ENCODE measurements at places on chromosomes 11 and 22.

DNA sequence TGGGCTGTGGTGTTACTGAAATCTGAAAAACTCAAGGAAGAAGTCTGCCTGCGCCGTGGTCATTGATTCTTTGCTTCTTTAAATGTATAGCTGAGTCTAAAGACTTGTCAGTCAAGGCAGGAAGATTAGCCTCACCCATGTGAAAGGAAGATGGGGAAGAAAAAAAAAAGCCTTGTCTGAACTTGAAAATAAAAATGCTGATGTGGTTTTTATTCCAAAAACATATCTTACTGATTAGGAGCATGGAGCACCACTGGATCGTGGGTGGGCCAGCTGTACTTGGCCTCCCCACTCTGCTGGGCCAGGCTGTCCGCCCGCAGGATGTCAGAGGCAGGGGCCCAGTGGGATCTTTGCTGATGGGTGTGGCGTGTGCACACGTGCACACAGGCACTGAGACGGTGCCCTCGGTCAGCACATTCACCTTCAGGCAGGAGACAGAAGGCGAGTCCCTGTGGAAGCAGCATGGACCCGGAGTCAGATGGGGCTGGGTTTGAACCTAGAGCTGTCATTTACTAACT lies 111.9 kb downstream of the WNT7B start:
- H3K27me3 ChIP-seq: peaks cover 65% of the 10 kb centered on the region
- DNase-seq: no peak
- peaks cover 19% of the 10 kb centered on the region for H3K36me3 ChIP-seq
- H3K4me3 ChIP-seq: no peak overlapping the region

- peaks cover 32% of the 10 kb centered on the region for H3K27me3 ChIP-seq
- no peaks in the 10 kb centered on the region for H3K4me1 ChIP-seq
These were observed 43.5 kb upstream of the KCNJ11 start for GRCh38 chr11:17432002-17432401.

DNA sequence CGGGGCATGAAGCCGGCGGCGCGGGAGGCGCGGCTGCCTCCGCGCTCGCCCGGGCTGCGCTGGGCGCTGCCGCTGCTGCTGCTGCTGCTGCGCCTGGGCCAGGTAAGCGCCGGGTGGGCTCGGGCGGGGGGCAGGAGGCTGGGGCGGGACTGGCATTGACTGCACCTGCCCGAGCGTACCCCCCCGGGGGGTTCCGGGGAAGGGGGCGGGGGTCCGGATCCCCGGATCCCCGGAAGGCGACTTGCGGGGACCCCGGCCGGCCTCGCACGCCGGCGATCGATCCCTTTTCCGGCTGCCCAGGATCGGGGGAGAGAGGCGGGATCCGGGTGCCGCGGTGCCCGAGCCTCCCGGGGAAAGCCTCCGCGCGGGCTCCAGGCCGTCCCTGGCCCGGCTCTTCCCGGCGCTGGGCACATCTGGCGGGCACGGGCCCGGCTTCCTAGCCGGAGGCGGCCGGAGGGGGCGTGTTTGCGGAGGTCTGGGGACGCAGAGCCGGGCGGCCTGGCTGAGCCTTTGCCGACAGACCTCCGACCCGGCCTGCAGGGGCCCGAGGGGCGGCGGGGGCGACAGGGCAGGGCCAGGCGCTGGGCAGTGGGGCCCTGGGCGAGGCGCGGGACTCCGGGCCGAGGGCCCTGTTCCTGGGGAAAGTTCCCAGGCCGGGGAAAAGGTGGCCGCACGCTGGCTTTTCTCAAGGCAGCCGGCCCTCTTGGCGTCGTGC lies 705 bp downstream of the PTPRJ start:
- H3K4me1 ChIP-seq: peaks cover 13% of the 10 kb centered on the region
- H3K27me3 ChIP-seq: no peaks in the 10 kb centered on the region
- peak; percentile 59 for DNase-seq
- peak overlapping the region; percentile 70 for H3K27ac ChIP-seq
- no peaks in the 10 kb centered on the region for H3K36me3 ChIP-seq

DNA sequence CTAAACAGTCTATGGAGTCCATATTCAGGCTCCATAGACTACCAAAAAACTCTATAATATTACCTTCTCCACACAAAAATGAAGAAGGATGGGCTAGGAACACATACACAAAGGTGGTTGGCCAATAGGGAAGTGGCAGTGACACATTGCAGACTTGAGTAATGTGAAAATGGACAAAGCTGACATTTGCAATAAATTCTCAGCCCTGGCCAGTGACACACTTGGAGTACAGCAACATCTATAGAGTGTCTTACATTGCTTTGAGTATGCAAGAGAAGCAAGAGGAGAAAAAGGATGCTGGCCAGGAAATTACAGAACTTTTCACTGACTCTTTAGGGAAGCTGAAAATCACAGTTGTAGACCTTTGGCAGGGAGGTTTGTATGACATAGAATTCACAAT lies 7.3 kb upstream of the OR52W1 start:
- H3K27me3 ChIP-seq: no peaks in the 10 kb centered on the region
- no peaks in the 10 kb centered on the region for H3K36me3 ChIP-seq
- H3K4me1 ChIP-seq: no peaks in the 10 kb centered on the region
- no peak for DNase-seq
- H3K4me3 ChIP-seq: no peak overlapping the region

DNA sequence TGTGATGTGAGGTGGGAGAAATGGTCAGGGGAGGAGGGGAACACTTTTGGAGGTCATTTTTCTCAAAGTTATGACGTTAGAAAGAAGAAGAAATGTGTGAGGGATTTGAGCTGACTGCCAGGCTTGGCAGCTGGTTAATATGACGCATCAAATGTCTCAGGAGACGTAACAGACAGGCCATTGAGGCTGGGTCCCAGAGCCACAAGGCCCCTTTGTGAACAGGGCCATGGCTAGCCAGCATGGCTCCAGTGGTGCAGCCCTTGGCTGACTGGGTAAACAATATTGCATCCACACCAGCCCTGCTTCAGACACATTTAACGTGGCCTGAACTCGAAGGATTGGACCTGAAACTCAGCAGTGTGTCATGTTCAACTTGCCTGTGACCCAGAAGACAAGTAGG lies 34.3 kb downstream of the AMOTL1 start:
- DNase-seq: no peak
- H3K36me3 ChIP-seq: peaks cover 83% of the 10 kb centered on the region
- H3K4me3 ChIP-seq: no peak overlapping the region

DNA sequence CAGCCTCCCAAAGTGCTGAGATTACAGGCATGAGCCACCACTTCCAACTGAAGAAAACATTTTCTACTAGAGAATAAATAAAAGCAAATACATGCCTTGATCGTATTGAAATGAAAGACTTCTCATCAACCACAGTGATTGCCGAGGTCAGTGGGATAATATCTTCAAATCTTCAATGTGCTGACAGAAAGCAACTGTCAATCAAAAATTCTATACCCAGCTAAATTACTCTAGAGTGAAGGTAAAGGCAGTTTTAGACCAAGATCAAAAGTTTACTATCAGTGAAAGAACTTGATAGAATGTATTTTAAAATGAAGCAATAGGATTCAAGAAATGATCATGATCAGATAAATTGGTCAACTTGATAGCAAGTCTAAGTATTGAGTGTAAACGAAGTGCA lies 130.6 kb downstream of the BRD1 start:
- no peaks in the 10 kb centered on the region for H3K4me1 ChIP-seq
- no peak overlapping the region for H3K4me3 ChIP-seq
- no peak for DNase-seq
- H3K27me3 ChIP-seq: no peaks in the 10 kb centered on the region
- H3K36me3 ChIP-seq: no peaks in the 10 kb centered on the region

DNA sequence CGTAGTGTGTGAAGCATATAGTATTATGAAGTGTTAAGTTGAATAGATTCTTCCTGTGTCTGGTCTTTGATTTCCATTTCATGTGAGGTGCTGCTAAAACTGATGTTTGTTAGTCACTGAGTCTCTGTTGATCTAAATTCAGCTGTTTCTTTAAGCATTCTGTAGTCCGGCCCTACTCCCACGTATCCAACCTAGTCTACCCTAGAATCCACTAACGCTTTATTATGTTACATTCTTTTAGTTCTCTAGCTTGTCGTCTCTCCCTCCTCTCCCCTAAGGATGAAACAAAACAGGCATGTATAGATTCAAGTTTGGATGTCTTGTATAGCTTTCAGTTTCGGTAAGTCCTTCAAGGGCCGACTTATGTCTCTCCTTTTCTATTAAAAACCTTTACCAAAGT lies 4.1 kb downstream of the WEE1 start:
- peaks cover 2% of the 10 kb centered on the region for H3K4me1 ChIP-seq

GRCh38 chr22:44814266-44815098 lies 62.1 kb downstream of the ARHGAP8 start:
- DNase-seq: no peak
- H3K4me1 ChIP-seq: no peaks in the 10 kb centered on the region
- H3K4me3 ChIP-seq: no peak overlapping the region
- no peak overlapping the region for H3K27ac ChIP-seq
- H3K36me3 ChIP-seq: no peaks in the 10 kb centered on the region
- H3K27me3 ChIP-seq: peaks cover 30% of the 10 kb centered on the region

GRCh38 chr22:43535336-43535735 lies 123.5 kb downstream of the MPPED1 start:
- H3K36me3 ChIP-seq: no peaks in the 10 kb centered on the region
- H3K4me1 ChIP-seq: no peaks in the 10 kb centered on the region
- no peak overlapping the region for H3K27ac ChIP-seq
- no peaks in the 10 kb centered on the region for H3K27me3 ChIP-seq
- DNase-seq: no peak

- no peak overlapping the region for H3K4me3 ChIP-seq
- H3K4me1 ChIP-seq: peaks cover 17% of the 10 kb centered on the region
- H3K27me3 ChIP-seq: no peaks in the 10 kb centered on the region
- H3K36me3 ChIP-seq: no peaks in the 10 kb centered on the region
These were observed 4.3 kb downstream of the CLTCL1 start for GRCh38 chr22:19287076-19287707.

DNA sequence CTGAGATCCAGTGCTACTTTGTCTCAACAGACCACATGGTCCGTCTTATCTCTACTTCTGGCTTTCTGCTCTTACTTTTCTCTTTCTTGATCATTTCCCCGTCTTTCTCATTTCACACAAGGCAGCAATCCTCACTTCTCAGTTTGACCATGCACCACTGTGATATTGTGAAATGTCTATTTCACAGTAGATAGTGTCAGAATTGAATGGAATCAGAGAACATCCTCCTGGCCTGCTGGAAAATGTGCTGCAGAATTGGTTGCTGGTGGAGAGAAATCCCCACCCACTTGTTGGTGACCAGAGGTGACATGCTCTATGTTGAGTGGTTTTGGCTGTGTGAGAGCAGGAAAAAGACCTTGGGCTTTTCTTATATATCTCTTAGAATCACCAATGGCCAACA lies 57.8 kb upstream of the RCN1 start:
- peak overlapping the region; percentile 51 for H3K4me3 ChIP-seq
- H3K27me3 ChIP-seq: no peaks in the 10 kb centered on the region
- no peak overlapping the region for H3K27ac ChIP-seq
- no peaks in the 10 kb centered on the region for H3K4me1 ChIP-seq
- no peaks in the 10 kb centered on the region for H3K36me3 ChIP-seq

DNA sequence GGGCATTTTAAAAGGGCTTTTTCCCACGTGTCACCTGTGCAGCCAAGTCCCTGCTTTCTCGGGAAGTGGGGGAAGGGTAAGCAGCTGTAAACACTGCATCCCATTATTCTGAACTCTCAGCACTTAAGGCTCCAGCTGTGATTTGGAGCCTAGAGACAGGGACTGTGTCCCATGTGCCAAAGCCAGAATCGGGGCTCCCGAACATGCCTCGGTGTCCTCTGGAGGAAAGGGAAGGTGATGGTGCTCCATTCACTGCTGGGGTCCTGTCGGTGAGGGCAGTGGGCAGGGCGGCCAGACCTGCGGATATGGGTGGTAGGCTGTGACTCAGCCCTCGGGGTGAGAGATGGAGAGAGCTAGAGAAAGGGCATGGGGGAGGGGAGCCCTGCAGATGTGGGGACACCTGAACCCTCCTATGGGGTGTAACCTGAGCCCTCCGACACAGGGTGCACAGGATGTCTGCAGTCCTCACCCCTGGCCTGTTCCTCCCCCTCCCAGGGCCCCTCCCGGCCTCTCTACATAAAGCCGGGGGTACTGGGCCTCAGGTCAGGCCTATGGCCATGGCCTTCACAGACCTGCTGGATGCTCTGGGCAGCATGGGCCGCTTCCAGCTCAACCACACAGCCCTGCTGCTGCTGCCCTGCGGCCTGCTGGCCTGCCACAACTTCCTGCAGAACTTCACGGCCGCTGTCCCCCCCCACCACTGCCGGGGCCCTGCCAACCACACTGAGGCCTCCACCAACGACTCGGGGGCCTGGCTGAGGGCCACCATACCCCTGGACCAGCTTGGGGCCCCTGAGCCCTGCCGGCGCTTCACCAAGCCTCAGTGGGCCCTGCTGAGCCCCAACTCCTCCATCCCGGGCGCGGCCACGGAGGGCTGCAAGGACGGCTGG lies 31.8 kb downstream of the CAPN1 start:
- no peaks in the 10 kb centered on the region for H3K27me3 ChIP-seq
- H3K4me1 ChIP-seq: peaks cover 16% of the 10 kb centered on the region
- H3K4me3 ChIP-seq: no peak overlapping the region
- no peak for DNase-seq
- H3K27ac ChIP-seq: no peak overlapping the region

- DNase-seq: no peak
- H3K4me3 ChIP-seq: no peak overlapping the region
- no peak overlapping the region for H3K27ac ChIP-seq
These were observed 22.4 kb upstream of the MPPED2 start for GRCh38 chr11:30608534-30608933.

DNA sequence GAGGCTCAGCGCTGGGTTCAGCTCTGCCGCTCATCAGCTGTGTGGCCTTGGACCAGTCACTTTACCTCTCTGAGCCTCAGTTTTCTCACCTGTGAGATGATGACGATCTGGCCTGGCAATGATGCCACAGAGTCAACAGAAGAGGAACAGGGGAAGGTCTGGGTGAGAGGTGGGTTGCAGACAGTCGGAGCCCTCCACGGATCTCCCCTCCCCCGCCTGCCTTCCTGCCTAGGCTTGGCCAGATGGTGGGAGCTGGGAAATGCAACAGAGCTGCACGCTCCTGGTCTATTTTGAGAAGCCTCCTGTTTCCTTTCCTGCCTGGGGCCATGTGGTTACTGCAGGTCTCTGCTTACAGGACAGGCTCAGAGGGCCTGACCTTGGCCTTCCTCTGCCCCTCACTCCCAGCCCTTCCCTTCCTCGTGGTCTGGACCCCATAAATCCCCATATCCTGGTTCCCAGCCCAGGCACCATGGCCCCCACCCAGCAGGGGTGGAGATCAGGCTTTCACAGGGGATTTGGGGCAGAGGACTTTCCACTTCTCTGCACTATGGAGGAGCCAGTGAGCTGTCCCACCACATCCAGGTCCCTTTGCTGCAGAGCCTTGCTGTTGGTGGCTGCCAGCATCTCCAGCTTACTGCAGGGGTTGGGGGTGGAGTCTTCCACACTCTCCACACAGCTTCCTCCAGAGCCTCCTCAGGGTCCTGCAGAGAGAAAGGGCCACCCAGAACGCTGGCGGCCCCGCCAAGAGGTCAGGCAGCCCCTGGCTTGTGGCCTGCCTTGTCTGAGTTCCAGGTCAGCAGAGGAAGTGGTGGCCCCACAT lies 46.9 kb downstream of the C11orf96 start:
- H3K27ac ChIP-seq: no peak overlapping the region
- peak; percentile 64 for DNase-seq
- peaks cover 9% of the 10 kb centered on the region for H3K27me3 ChIP-seq
- H3K4me1 ChIP-seq: peaks cover 21% of the 10 kb centered on the region
- H3K36me3 ChIP-seq: no peaks in the 10 kb centered on the region
